Ammon's horn (tissue), 1 donor: ENCODE measurements at places on chromosomes 5 and 9.

DNA sequence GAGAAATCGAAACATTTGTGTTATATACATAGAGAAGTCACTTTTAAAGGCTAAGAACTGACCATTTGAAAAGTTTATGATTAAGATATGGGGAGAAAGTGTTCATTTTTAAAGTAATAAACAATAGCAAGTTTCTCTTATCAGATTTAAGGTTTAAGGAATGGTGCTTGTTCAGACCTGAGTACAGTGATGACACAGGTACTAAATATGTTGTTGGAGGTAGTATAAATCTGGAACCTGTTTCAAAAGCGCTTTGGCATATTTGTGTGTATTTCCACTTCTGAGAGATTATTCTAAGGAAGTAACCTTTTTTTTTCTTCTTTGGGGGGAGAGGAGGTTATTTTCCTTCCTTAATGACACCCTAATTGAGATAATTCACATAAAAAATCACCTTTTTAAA lies 18.4 kb downstream of the CDC42SE2 start:
- no peak for DNase-seq

DNA sequence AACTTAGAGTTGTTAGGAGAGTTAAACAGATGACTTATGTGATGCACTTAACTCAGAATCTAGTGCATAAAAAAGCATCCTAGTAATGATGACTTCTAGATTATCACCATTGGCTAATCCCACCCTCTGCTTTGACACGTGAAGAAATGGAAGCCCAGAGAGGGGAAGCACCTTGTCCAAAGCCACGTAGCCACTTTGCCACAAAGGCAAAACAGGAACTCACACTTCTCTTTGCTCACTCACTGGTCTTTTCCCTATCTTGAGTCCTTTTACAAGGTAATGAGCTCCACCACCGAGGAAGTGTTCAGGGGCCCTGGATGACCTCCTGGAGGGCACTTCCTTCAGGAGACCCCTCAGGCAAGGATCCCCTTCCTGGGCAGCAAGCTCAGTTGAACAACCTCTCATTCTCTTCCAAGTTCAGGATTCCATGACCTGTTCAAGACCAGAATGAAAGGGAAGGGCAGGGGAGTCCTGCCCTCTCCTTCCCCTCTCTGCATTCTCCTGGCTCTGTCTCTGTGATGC lies 89.7 kb downstream of the HRH2 start:
- DNase-seq, result no peak

DNA sequence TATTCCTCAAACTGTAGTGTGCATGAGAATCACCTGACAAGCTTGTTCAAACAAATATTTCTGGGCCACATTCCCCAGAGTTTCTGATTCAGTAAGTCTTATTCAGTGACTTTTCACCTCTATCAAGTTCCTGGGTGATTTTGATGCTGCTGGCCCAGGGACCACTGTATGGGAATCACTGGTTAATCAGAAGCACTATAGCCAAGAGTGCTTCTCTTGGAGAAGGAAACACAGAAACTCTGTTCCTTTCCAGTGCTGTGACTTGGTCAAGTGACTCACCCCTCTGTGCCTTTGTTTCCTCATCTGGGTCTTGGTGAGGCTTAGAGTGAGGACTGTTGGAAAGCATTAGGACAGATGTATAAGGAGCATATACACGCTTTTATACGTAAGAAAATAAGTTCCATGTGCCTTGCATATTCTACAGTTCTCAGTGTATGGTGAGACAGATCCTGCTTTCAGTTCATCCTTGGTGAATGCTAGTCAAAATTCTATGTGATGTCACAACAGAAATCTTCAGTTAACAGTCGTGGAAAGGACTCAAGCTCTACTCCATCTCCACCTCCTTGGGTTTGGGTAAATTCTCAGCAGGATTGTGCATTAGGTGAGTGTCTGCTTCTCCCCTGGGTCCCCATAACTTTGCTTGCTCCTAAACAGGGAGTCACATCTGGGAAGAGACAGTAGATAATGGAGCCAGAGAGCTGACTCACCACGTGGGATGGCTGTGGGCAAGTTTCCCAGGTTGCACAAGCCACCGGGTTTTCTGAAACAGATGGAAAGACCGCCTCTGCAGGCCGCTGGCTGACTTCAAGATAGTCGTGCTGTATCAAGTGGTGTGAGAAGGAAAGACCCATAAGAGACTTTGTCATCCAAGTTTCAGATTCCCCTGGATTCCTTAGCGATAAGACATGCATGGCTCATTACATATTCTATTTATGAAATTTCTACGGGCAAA lies 117.0 kb downstream of the NXNL2 start:
- peak; percentile 63 for DNase-seq

DNA sequence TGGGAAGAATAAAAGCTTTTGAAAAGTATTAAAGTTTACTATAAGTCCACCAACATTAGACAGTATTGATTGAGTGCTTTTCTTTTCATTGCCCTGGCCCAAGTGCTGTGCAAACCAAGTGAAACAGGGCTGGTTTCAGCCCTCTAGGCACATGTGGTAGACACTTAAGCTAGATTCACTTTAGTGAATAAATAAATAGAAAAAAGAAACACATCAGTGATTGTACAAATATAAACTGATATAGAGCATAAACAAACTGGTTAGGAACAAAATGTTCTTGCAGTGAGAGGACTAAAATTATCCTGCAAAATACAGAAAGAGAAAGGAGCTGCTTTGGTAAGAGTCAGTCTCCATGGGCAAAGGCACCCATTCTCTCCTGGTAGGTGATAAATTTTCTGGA lies 29.7 kb downstream of the ACTBL2 start:
- no peak for DNase-seq

DNA sequence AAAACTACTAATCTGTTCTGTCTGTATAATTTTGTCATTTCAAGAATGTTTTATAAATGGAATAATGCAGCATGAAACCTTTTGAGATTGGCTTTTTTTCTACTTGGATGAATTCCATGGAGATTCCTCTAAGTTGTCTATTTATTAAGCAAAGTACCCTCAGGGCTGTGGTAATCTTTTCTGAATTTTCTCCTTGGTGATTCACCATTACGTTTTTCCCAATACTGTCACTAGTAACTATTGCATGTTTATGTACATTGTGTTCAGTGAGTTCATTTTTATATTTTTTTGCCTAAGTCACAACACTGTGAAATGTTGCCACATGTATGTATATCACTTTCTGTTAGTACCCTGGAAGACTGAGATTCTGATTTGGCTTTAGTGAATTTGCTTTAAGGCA lies 177.0 kb upstream of the GRIN3A start:
- no peak for DNase-seq
